ENCODE measurements at places on chromosomes 3 and 15.

DNA sequence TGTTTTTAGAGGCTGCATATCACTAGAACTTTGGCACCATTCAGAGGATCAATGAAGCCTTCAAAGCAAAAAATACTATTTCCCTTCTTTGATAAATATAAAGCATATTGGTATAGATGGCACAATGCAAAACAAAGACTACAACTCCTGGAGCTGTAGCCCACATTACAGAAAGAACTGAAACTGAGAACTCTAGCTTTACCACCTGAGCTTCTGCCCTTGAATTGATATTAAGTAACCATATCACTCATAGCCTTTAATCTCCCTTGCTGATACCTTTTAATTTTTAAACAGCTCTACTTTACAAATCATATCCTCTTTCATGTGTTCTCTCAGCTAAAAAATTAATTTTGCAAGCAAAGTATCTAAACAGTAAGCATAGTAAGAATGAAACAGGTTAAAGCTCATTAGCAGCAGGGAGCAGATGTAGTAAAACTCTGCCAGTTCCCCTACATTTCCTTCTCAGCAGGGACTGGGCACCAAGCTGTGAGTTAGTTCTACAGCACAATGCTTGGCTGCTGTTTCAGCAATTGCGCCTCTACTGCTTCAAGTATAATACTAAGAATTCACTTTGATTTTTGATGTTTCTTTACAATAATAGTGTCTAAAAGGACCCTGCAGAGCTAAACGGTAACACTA, 97.9 kb upstream of the NANOGP8 start:
- DNase-seq: no peak

- no peak for DNase-seq
Observed at GRCh38 chr15:96362011-96362754, 31.7 kb downstream of the NR2F2 start.

DNA sequence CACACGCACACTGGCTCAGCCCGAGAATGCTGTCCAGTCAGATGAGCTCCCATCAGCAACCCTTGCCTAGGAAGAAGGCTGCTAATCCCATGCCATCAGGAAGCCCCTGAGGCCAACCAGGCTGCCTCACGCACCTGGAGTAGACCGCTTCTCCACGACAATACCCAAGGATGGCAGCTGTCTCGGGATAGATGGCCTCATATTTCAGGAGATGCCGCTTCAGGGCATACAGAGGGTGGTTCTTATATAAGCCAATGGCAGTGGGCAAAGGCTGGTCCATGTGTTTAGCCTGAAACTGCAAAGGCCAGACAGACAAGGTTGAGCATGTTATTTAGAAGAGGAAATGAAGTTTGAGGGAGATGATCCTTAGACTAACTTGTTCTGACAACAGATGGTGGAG, 22.2 kb downstream of the XPC start:
- DNase-seq: no peak

DNA sequence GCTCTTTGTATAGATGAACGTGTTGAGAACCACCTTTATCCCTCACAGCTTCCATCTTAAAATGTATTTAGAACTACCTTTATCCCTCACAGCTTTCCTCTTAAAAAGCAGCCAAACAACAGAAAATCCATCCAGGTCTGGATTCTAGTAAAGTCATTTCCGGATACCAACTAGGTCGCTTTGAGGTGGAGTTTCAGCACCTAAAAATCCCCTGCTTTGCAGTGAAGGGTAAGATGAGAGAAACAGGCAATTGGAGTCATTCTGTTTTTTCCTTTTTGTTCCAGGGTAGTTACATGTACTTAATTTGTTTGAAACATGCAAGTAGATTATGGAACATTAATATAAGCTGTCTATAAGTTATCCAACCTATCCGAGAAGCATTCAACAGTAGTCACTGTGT, 192.0 kb downstream of the UBE2E2 start:
- DNase-seq: no peak

- DNase-seq: no peak
Observed at GRCh38 chr3:98501863-98502576, 4.5 kb downstream of the OR5K2 start.

GRCh38 chr3:14426305-14426620, 23.9 kb downstream of the SLC6A6 start:
- DNase-seq: no peak

- DNase-seq: no peak
Observed at GRCh38 chr3:94176988-94177745, 114.3 kb downstream of the NSUN3 start.

Data from AG08395 (cell line).